ENCODE measurements at places on chromosomes 4 and X. TPM values are rescaled to one million over a fixed set of nuclear protein-coding genes. Genes with fewer than 3 reads are reported as not detected.

DNA sequence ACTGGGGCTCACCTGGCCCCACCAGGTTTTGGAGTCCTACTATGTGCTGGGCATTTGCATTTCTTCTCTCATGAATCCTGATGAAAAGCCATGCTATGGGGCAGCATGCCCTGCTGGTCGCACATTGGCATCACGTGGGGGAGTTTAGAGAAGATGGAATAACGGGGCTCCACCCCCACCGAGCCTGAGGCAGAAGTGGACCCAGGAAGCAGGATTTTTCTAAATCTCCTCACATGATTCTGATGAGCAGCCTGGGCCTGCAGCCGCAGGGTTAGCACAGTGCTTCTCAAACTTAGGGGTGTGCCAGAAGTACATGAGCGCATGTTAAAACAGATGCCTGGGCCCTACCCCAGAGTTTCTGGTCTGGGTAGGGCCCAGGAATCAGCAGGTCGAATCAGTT is 4.6 kb upstream of the SORCS2 start:
- H3K4me3 ChIP-seq = no peak overlapping the region
- H3K27me3 ChIP-seq = peaks cover 23% of the 10 kb centered on the region
- H3K27ac ChIP-seq = no peak overlapping the region
- DNase-seq = no peak

GRCh38 chr4:168803732-168804131 is 206.3 kb downstream of the CBR4 start:
- no peak overlapping the region for H3K4me3 ChIP-seq
- H3K27ac ChIP-seq = no peak overlapping the region
- DNase-seq = no peak

- peaks cover 18% of the 10 kb centered on the region for H3K27me3 ChIP-seq
- peak overlapping the region; percentile 14 for H3K27ac ChIP-seq
- peaks cover 24% of the 10 kb centered on the region for H3K4me1 ChIP-seq
- no peaks in the 10 kb centered on the region for H3K36me3 ChIP-seq
- DNase-seq = no peak
- H3K4me3 ChIP-seq = peak overlapping the region; percentile 76
Observed at GRCh38 chr4:48015678-48016077, 803 bp downstream of the CNGA1 start.

GRCh38 chrX:121093011-121093410 is 45.6 kb downstream of the GLUD2 start:
- no peaks in the 10 kb centered on the region for H3K36me3 ChIP-seq
- DNase-seq = no peak
- H3K4me3 ChIP-seq = no peak overlapping the region
- no peaks in the 10 kb centered on the region for H3K4me1 ChIP-seq

DNA sequence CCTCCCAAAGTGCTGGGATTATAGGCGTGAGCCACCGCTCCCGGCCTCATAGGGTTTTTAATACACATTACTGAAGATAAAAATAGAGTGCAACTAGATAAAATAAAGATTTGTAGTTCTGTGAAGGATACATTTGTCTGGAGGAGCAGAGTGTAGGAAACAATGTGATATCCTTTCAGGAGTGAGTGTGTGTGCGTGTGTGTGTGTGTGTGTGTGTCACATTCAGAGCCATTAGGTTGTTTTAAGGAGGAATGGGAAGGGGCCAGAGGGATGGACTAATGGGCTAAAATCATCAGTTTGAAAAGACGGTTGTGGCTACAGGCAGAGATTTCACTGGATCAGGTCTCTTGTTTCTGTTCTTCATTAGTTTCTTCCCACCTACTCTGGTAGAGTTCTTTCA is 40.0 kb downstream of the RBPJ start:
- no peak overlapping the region for H3K4me3 ChIP-seq
- H3K27ac ChIP-seq = no peak overlapping the region
- peaks cover 4% of the 10 kb centered on the region for H3K36me3 ChIP-seq
- peaks cover 28% of the 10 kb centered on the region for H3K4me1 ChIP-seq

GRCh38 chr4:108192056-108192455 is 23.3 kb upstream of the LEF1 start:
- no peak overlapping the region for H3K27ac ChIP-seq
- H3K4me3 ChIP-seq = no peak overlapping the region
- H3K27me3 ChIP-seq = no peaks in the 10 kb centered on the region
- H3K4me1 ChIP-seq = peaks cover 18% of the 10 kb centered on the region
- no peaks in the 10 kb centered on the region for H3K36me3 ChIP-seq

GRCh38 chr4:123390846-123391456 is 5.6 kb upstream of the SPRY1 start:
- no peak overlapping the region for H3K4me3 ChIP-seq
- H3K4me1 ChIP-seq = peaks cover 8% of the 10 kb centered on the region
- H3K27ac ChIP-seq = no peak overlapping the region
- no peaks in the 10 kb centered on the region for H3K36me3 ChIP-seq
- no peaks in the 10 kb centered on the region for H3K27me3 ChIP-seq

DNA sequence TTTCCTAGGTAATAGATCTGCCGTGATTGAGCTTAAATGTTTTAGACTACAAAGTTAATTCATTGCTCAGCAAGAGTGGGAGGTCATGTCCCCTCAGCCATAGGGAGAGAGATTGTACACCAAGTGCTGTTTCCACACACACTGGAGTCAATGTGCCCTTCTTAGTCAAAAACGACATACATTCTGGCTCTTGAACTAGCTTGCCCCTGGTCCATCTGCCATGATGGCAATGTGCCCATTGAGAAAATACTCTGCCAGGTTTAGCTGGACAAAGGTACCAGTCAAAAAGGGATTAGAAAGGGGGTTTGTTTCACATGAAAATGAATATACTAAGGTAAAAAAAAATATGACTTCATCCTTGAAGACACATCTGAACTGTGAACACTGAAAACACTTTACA is 377.1 kb upstream of the ADGRL3 start:
- H3K27ac ChIP-seq = no peak overlapping the region
- no peaks in the 10 kb centered on the region for H3K4me1 ChIP-seq
- no peaks in the 10 kb centered on the region for H3K36me3 ChIP-seq
- DNase-seq = no peak
- no peak overlapping the region for H3K4me3 ChIP-seq
- no peaks in the 10 kb centered on the region for H3K27me3 ChIP-seq

DNA sequence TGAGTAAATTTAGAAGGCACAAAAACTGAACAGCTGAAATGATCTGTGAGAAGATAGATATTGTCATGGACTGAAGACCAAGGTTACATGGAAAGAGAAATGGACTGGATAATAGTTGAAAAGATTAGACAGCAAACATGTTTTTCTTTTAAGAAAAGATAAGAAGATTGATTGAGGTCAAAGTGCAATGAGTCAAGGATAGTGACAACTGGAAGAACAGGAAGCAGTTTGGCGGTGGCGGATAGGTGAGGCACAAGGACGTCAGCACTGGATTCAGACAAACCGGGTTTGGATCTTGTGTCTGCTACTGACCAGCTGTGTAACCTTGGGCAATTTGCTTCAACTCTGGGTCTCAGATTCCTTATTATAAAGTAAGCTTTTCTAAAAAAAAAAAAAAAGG is 2.0 kb upstream of the HPGD start:
- H3K27ac ChIP-seq = no peak overlapping the region
- DNase-seq = no peak
- peaks cover 16% of the 10 kb centered on the region for H3K4me1 ChIP-seq
- peaks cover 28% of the 10 kb centered on the region for H3K27me3 ChIP-seq

GRCh38 chr4:153083447-153083947 is 120.7 kb upstream of the TRIM2 start:
- DNase-seq = peak; percentile 64
- H3K36me3 ChIP-seq = no peaks in the 10 kb centered on the region
- H3K4me3 ChIP-seq = no peak overlapping the region
- H3K27me3 ChIP-seq = peaks cover 4% of the 10 kb centered on the region
- H3K27ac ChIP-seq = no peak overlapping the region
- H3K4me1 ChIP-seq = peaks cover 29% of the 10 kb centered on the region

GRCh38 chrX:6024204-6024603 is 204.5 kb downstream of the NLGN4X start:
- peaks cover 4% of the 10 kb centered on the region for H3K4me1 ChIP-seq
- peaks cover 3% of the 10 kb centered on the region for H3K27me3 ChIP-seq
- DNase-seq = no peak
- no peaks in the 10 kb centered on the region for H3K36me3 ChIP-seq
- no peak overlapping the region for H3K27ac ChIP-seq

GRCh38 chr4:7358100-7358735 is 76.5 kb downstream of the PSAPL1 start:
- H3K4me3 ChIP-seq = no peak overlapping the region
- no peaks in the 10 kb centered on the region for H3K36me3 ChIP-seq
- H3K27me3 ChIP-seq = no peaks in the 10 kb centered on the region
- H3K27ac ChIP-seq = no peak overlapping the region

- peaks cover 2% of the 10 kb centered on the region for H3K27me3 ChIP-seq
- DNase-seq = no peak
- H3K4me1 ChIP-seq = no peaks in the 10 kb centered on the region
- no peaks in the 10 kb centered on the region for H3K36me3 ChIP-seq
Observed at GRCh38 chr4:143273160-143273917, 63.3 kb upstream of the GAB1 start.

DNA sequence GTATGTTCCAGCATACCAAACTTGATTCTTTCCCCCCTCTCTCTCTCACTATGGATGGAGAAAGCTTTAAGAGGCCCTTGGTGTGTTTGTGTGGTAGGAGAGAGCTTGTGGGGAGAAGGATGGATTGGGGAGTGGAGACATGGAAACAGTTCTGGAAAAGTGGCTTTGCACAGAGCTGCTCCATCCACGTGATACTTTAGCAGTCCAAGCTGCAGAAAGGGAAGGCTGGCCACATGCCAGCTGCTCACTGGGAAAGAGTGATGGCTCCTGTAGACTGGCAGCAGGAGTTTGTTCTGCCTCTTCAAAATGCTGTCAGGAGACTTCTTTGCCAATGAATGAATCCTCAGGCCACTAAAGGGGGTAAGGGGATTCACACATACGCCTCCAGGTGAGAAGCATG is 21.7 kb upstream of the SEC24B start:
- H3K27ac ChIP-seq = no peak overlapping the region
- H3K36me3 ChIP-seq = no peaks in the 10 kb centered on the region
- H3K4me1 ChIP-seq = peaks cover 6% of the 10 kb centered on the region
- H3K4me3 ChIP-seq = no peak overlapping the region
- no peaks in the 10 kb centered on the region for H3K27me3 ChIP-seq

DNA sequence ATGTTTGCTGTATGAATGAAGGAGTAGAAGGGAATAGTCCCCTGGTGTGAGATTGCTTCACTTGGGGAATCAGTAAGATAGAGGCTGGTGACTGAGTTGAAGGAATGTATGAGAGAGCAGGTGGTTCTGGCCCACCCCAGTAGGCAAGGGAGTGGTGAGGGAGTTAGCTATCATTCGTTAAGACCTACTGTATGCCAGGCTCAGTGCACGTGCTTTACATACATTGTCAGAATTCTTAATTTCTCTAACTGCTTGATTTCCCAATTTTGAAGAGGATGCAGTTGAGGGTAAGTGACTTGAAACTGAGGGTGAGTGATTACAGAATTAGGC is 700 bp downstream of the VMA21 start:
- H3K27ac ChIP-seq = peak overlapping the region; percentile 86
- no peaks in the 10 kb centered on the region for H3K27me3 ChIP-seq

Gene PTPN13
- 1.5 TPM for total RNA-seq

Gene USP9X
- total RNA-seq = 53.9 TPM

Gene MAGEA3
- total RNA-seq = not detected

Gene PIR
- total RNA-seq = 2.3 TPM

Gene MXD4
- 1.6 TPM for total RNA-seq

Gene HDAC6
- 59.2 TPM for total RNA-seq

Gene BEND2
- total RNA-seq = not detected

Gene WNK3
- total RNA-seq = 1.1 TPM

Gene PALLD
- 9.5 TPM for total RNA-seq

Gene PABPC4L
- not detected for total RNA-seq

Gene USP17L22
- total RNA-seq = not detected

Gene WDFY3
- 1.8 TPM for total RNA-seq

Gene MAGEB10
- total RNA-seq = not detected
